EL (cell line): ENCODE measurements at places on chromosomes 16 and 17.

GRCh38 chr17:18362698-18363100 lies 651 bp downstream of the SHMT1 start:
- peak; percentile 55 for DNase-seq

DNA sequence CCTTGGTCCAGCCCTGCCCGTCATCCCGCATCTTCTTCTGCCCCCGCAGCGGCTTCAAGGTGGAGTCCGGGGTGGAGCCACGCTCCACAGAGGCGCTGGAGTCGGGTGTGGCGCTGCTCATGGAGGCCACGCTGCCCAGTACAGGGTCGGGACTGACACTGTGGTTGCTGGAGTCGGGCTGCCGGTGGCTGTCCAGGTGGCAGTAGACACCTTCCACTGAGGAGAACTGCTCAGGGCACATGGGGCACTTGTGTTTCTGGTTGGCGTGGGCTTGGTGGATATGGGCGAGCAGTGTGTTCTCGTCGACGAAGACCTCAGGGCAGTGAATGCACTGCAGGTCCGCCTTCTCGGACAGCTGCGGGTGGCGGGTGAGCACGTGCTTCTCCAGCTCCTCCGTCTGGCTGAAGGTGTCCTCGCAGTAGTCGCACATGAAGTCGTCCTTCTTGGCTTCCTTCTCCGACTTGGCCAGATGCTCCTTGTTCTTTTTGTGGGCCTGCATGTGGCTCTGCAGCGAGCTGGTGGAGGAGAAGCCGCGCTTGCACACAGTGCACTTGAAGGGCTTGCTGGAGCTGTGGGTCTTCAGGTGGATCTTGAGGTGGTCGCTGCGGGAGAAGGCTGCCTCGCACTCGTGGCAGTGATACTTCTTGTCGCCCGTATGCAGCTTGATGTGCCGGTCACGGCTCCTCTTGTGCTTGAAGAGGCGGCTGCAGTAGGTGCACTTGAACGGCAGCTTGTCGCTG lies 217.8 kb downstream of the ZNF423 start:
- DNase-seq = no peak

- no peak for DNase-seq
Observed at GRCh38 chr17:4305224-4305623, 41.4 kb upstream of the ANKFY1 start.

- DNase-seq = no peak
Observed at GRCh38 chr17:77580531-77581270, 377.8 kb upstream of the TNRC6C start.

DNA sequence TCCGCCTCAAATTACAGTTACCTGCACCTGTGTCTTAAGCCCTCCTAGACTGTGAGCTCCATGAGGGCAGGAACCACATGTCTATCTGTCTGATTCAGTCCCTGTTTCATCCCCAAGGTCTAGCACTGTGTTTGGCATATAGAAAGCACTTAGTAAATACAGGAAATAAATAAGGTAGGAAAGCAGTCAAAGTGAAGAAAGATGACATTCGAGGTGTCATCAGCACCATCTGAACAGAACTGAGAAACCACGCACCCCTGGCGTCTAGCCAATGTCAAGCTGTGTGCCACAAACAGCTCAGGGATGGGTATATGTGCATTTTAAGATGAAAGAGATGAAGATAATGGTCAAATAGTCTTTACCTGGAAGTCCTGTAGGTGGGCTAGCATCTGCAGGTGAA lies 79.6 kb upstream of the ATP2A3 start:
- DNase-seq = no peak

DNA sequence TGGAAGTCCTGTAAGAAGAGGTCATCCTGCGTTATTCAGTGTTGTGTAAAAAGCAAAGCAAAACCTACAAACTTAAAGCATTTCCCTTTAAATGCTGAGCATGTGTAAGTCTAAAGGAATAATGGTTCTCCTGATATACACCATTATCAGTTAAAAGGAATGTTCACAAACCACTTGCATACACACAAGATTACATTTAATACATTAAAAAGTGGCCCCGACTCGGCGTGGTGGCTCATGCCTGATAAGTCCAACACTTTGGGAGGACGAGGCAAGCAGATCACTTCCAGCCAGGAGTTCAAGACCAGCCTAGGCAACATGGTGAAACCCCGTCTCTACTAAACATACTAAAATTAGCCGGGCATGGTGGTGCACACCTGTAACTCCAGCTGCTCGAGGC lies 30.5 kb downstream of the CPPED1 start:
- DNase-seq = no peak

GRCh38 chr17:32100971-32101631 lies 41.2 kb upstream of the RHOT1 start:
- DNase-seq = no peak

- peak; percentile 39 for DNase-seq
Observed at GRCh38 chr16:85420501-85421337, 192.4 kb upstream of the GSE1 start.

DNA sequence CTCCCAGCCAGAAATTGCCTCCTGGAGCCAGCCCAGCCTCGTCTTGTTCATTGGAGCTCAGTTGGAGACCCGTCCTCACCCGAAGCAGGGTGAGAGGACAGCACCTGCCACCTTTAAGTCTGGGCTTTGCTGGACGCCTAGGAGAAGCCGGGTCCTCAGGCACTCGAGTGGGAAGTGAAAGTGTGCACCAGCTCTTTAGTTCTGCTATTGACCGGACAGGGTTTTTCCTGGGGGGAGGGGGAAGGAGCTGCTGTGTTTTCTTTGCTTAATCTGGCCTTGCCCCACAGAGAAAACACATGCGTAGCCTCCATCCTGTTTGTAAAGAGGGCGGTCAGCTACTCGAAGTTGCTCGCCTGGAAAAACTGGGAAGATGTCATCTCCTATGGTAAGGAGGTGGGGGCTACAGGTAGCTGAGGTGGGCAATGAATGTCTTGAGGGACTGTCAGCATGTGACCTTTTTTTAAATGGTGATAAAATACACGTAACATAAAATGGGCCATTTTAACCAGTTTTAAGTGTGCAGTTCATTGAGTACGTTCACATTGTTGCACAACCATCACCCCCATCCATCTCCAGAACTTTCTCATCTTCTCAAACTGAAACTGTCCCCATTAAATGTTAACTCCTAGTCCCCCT lies 34.4 kb downstream of the CMIP start:
- no peak for DNase-seq

- no peak for DNase-seq
Observed at GRCh38 chr17:72511242-72511641, 390.4 kb downstream of the SOX9 start.

DNA sequence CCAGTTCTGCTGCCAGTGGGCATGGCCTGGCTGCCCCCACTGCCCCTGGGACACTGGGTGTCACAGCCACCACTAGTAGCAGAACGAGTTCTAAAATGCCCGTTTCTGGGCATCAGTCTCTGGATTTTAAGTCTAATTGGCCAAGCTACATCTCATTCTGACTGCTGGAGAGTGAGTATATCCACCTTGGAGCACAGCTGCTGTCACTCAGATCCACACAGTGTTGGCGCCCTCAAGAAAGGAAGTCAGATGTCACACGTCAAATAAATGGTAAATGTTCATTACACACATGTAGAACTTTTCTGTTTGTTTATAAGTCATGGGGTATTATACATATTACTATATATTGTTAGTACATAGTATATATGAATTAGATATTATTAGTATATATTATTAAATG lies 19.4 kb downstream of the GNGT2 start:
- no peak for DNase-seq

GRCh38 chr17:17724307-17725010 lies 43.2 kb downstream of the RAI1 start:
- DNase-seq = peak; percentile 60

- no peak for DNase-seq
Observed at GRCh38 chr16:70687671-70688245, 1.9 kb upstream of the MTSS2 start.

DNA sequence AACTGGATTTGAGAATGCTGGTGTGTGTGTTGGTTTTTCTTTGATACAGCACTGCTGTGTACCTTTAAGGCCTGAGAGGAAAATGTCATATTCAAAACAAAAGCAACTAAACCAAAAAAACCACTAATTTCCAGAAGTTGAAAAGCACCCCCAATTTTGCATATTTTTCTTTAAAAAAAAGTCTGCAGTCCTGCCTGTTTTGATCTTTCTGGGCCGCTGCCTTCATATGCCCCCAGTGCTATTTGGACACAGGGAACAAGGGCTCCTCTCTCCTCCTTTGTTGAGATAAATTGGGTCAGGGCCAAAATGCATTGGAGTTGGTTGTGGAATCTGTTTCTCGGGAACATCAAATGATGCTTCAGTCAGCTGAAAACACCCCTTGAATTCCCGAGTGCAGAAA lies 26.9 kb downstream of the GPT2 start:
- no peak for DNase-seq
